Renal cortical epithelial cell (primary cell): ENCODE measurements at places on chromosomes 5 and 9. TPM values are rescaled to one million over a fixed set of nuclear protein-coding genes. Genes with fewer than 3 reads are reported as not detected.

Gene SAPCD2
- total RNA-seq = 0.99 and 12.0 TPM in 2 replicates

Gene C9orf40
- 3.0 and 3.1 TPM in 2 replicates for total RNA-seq

Gene GADD45G
- 0.20 TPM in 1 of 2 replicates, not detected in the other for total RNA-seq

Gene CCDC183
- 0.94 TPM in 1 of 2 replicates, not detected in the other for total RNA-seq

Gene MCTP1
- total RNA-seq = 8.3 and 22.3 TPM in 2 replicates

Gene OGN
- not detected in 2 replicates for total RNA-seq

Gene SLC2A6
- total RNA-seq = 21.7 and 60.1 TPM in 2 replicates

Gene SLC6A18
- total RNA-seq = not detected in 2 replicates

Gene C9orf152
- not detected in 2 replicates for total RNA-seq

Gene ZNF618
- 3.5 and 30.6 TPM in 2 replicates for total RNA-seq

Gene SNX2
- 84.2 and 101 TPM in 2 replicates for total RNA-seq

Gene NME5
- 7.1 and 17.1 TPM in 2 replicates for total RNA-seq

Gene SLC45A2
- not detected in 2 replicates for total RNA-seq

Gene TRMT10B
- total RNA-seq = 3.0 and 7.4 TPM in 2 replicates

Gene STKLD1
- total RNA-seq = 0.35 and 0.40 TPM in 2 replicates
